ENCODE measurements at places on chromosomes 1 and 21. TPM values are rescaled to one million over a fixed set of nuclear protein-coding genes. Genes with fewer than 3 reads are reported as not detected.

DNA sequence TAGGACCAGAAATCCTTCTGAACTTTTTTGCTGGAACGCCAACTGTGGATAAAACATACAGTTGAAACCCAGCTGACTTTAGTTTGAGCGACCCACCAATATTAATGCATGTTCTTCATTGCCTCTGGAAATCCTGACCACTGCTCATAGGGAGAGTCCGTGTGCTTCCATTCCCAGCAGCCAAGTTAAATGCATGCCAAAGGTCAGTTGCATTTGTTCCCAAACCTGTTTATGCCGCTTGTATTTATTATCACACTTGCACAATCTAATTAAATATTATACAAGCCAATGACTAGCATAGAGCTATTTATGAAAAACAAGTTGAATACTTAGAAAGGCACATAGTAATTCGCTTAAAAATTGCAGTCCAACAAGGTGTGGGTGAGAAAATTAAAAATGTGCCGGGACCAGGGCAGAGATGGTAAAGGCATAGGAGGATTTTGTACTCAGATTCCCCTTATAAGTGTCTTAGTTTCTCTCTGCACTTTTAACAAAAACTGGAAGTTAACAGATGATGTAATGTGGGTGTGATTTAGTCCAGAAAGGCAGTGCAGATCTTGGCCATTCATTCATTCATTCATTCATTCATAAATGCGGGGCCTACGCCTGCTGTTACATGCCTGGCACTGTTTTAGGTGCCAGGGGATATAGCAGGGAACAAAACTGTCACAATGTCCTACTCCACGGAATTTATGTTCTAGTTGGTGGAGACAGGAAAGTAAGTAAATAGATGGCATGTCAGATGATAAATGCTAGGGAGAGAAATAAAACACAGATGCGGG, 99.7 kb downstream of the PRDM2 start:
- no peak for DNase-seq

Gene GIPC2
- total RNA-seq, result 3.2 TPM

DNA sequence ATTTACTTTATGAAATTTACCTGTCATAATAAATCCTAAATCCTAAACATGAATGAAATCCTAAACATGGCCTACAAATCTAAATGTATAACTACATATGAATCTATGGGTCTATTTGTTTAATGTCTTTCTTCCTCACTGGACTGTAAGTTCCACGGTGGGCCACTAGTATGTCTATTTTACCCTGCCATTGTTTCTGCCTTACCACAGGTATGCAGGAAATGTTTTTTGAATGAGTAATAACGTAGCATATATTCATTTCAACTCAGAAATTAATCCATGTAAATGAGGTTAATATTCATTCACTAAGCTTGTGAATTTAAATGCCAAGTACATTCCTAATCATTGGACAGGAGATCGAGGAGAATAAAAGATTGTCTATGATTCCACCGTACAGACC, 35.3 kb downstream of the B3GALNT2 start:
- DNase-seq, result no peak

DNA sequence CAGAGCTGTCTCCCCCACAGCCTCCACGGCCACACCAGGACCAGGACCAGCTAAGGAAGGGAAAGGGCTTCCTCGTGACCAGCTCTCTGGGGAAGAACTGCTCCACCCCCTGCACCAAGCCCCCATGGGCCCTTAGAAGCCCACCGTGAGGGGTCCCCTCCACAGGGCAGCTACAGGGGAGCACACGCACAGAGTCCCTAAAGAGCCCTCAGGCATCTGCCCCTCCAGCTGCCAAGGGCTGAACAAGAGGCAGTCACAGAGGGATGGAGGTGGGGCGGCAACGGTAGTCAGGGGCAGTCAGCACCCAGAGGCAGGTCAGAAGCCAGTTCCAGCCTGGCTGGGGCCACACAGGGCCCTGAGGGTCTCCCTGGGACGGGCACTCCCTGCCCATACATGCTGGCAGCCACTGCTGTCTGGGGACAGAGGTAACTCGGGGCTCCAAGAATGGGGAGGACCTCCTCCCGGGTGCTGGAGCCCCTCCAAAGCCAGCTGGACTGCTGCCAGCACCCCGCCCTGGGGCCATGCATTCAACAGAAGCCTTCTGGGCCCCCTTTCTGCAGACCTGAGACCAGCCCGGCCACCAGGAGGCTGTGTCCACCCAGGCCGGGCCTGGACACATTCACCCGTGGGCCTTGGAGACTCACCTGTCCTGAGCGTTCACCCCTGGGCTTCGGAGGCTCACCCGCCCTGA, 18.7 kb downstream of the SLC19A1 start:
- peak; percentile 16 for DNase-seq
